ENCODE measurements at places on chromosomes 16 and 17.

DNA sequence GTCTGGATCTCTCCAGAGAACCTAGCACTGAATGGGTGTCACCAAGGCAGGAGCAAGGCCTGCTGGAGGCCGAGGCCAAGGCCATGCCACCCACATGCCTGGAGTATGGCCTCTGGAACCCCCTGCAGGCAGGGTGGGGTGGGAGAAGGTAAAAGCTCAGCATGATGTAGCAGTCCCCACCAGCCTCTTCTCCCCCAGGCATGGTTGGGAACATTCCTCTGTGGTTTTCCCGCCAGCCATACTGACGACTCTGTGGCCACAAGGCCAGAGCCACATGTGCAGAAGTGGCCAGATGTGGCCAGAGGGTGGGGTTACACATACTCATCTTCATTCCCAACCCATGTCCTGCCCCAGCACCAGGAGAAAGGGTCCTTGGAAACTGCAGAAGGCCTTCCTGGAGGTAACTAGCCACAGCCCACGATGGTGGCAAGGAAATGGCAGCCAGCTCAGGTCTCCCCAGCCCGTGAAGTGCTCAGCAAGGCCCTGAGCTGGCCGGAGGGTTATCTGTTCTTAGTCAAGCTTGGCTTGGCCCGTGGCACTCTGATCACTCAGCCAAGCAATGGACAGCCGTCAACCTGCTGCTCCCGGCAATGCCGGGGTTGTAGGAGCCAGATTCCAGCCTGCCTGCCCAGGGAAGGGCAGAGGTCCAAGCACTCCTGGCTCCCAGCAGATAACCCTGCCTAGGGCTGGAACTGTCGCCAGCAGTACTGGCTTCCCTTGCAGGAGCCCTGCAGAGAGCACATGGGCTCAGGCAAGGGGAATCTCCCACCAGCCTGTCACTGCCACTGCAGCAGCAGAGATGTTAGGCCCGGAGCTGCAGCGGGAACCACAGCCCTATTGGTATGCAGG, 26.1 kb downstream of the HDAC5 start:
- DNase-seq, result no peak

- DNase-seq, result no peak
Measured at GRCh38 chr17:73723317-73723716, 79.1 kb upstream of the SDK2 start.

- no peak for DNase-seq
Measured at GRCh38 chr17:6708357-6708961, 4.7 kb downstream of the SLC13A5 start.

DNA sequence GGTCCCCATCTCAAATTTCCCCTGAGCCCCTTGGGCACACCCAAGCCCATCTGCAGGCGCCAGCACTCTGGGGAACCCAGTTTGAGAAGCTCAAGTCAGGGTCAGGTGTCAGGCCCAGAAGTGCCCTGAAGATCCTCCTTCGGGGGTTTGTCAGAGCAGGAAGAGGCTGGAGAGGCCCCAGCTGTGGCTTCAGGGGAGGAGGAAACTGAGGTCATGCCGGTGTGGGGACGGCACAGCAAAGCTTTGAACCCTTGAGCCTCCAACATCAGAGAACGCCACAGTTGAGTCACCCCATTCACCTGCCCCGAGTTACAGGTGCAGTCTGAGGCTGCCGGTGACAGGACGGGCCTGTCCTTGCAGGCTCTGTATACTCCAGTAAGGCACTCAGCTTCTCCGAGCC, 140.2 kb upstream of the CIBAR2 start:
- DNase-seq, result no peak

- no peak for DNase-seq
Measured at GRCh38 chr16:353404-354290, 1.1 kb upstream of the AXIN1 start.

DNA sequence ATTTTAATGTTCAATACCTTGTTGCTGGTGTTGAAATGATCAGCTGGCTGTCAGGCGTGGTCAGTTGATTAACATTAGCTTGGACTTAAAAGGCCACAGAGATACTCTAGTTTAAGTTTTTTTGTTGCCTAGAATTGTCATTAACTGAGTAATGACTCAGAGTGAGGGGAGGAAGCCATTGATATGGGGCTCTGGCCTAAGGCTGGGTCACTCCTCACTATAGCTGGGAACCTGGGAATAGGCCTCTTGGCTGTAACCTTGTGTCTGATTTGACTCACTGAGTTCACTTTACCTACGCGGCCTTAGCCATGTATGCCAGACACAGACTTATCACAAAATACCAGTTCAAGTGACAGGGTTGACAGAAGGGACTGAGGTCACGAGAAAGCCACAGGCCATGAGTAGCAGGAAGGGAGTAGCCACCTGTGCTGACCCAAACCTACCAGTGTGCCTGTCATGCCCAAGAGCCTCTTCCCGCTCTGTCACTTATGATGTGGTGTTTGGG, 37.9 kb upstream of the ADCY7 start:
- no peak for DNase-seq

DNA sequence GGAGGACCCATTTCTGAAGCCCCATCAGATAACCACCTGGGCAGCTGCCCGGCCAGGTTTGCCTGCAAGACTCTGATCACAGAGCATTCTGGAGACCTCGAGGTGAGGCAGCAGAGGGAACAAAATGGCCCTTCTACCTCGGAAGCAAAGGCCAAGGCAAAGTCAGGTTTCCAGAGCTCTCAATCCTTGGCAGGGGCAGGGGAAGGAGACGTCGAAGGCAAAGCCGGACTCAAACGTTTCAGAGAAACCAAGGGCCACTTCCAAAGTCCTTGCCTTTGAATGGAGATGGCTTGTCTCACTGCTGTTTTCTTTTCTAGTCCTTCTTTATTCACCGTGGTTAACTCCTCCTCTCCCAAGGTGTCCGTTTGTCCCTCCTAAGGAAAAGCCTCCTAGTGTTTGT, 355.3 kb downstream of the SOX9 start:
- DNase-seq, result no peak

- DNase-seq, result no peak
Measured at GRCh38 chr16:28200661-28201060, 11.1 kb downstream of the XPO6 start.

- no peak for DNase-seq
Measured at GRCh38 chr16:2216330-2216729, 1.7 kb upstream of the PGP start.

GRCh38 chr16:24427840-24428239, 111.5 kb upstream of the RBBP6 start:
- DNase-seq, result no peak

GRCh38 chr16:10616756-10617640, 36.6 kb upstream of the EMP2 start:
- no peak for DNase-seq

DNA sequence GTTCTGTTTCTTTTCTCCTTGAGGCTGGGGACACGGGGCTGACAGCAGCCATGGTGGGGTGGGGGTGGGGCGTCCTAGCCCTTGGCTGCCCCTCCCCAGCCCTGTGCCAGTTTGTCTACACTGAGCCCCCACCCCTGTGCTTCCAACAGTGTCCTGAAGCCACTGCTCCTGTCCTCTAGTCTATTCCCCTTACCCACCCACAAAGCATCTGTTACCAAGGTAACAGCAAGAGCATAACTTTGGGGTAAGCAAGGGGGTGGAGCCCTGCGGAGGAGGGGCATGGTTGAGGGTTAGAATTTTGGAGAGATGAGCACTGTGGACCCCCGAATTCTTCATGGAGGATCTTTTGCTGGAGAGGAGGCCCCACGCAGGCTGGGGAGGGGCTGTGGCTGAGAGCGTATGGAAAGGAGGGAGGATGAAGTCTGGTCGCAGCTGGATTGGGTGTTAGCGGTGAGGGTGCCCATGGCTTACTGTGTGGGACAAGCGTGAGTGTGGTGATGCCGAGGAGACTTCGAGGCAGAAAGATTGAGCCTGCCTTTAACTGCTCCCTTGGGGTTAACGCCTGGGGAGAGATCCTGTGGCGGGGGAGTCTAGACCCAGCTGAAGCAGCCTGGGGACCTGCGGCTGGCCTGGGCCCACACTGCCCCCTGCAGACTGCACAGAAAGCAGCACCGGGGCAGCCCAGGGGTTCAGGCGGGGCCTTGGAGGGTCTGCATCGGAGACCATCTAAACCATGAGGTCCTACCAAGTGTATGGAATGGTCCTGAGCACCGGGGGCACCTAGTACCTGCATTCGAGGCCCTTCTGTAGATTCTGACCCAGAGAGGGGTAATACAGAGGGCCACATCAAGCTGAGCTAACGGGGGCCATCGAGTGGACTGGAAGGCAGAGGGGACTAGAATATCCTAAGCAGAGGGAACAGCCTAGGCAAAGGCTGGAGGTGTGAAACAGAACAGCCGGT, 6.1 kb upstream of the STAC2 start:
- DNase-seq, result peak; percentile 57

DNA sequence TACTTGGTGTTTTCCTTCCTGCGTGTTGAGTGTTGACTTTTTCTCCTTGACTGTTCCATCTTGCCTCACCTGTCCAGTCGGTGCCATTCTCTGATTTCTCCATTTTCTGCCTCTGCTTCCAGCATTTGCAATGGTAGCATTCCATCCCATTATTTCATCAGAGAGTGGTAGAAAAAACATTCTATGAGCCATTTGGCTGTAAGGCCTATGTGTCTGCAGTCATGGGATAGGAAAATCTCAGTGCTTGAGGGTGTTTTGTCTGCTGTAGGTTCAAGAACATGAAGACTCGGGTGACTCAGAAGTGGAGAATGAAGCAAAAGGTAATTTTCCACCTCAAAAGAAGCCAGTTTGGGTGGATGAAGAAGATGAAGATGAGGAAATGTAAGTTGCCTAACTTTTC, 2.7 kb downstream of the UTP18 start:
- no peak for DNase-seq

GRCh38 chr17:46877466-46877865, 26.1 kb downstream of the WNT9B start:
- DNase-seq, result no peak

GRCh38 chr17:74245145-74245831, 28.7 kb upstream of the DNAI2 start:
- DNase-seq, result no peak

DNA sequence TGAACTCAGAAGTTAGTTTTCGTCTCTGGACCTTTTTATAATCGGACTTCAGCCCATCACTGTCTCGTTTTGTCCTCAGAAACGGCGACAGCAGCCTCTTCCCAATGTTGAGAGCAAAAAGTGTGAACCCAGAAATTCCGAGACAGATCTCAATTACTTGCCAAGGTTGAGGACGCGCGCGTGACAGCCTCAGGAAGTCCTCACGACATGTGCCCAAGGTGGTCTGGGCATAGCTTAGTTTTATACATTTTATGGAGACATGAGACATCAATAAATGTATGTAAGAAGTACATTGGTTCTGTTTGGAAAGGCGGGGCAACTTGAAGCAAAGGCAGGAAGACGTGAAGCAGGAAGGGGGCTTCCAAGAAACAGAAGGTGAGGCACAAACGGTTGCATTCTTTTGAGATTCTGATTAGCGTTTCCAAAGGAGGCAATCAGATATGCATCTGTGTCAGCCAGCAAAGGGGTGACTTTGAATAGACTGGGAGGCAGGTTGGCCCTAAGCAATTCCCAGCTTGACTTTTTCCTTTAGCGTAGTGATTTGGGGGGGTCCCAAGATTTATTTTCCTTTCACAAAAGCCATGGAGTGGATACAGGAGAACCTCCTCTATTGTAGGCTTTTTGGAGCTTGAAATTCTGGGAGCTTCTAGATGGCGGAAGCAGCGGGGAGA, 583 bp upstream of the ZNF747 start:
- DNase-seq, result no peak

- no peak for DNase-seq
Measured at GRCh38 chr16:938136-938535, 32.6 kb downstream of the LMF1 start.

GRCh38 chr17:41653892-41654677, 29.7 kb upstream of the KRT17 start:
- no peak for DNase-seq

- DNase-seq, result no peak
Measured at GRCh38 chr17:48792033-48792798, 24.8 kb downstream of the TTLL6 start.

DNA sequence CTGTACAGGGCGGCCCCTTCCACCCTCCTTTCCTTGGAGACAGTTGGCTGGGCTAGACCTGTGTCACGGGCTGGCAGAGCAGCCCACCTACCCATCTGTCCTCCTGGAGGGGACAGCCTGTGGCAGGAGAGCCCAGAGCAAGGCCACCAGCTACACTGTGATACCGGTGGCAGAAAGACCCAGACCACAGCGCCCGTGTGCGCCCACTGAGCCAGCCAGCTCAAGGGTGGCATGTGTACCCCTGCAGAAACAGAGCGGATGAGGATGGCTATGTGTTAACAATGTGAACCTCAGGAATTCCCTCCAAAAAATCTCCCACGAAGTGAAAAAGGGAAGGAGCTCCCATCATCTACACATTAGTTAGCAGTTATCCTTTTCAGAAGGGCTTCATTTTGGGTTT, 7.1 kb downstream of the HBQ1 start:
- DNase-seq, result no peak

DNA sequence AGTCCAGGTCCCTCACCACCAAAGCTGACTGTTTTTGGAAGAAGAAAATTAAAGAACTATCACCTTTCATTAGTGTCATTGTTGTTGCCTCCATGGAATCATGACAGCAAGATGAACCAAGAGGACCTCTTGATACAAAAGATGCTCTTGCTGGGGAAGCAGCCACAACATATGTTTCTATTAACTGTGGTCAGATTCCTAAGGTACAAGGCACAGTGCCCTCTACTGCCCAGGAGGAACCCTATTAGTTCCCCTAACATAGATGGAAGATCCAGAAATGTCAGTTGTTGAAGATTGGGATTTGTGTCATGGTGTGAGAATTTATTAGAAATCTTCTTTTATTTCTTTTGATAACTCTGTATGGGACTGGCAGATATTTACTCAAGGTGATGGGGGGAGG, 188.2 kb upstream of the ANKFN1 start:
- no peak for DNase-seq

GRCh38 chr17:30021708-30022317, 80.4 kb downstream of the EFCAB5 start:
- no peak for DNase-seq

- no peak for DNase-seq
Measured at GRCh38 chr17:4785311-4786105, 656 bp downstream of the VMO1 start.

DNA sequence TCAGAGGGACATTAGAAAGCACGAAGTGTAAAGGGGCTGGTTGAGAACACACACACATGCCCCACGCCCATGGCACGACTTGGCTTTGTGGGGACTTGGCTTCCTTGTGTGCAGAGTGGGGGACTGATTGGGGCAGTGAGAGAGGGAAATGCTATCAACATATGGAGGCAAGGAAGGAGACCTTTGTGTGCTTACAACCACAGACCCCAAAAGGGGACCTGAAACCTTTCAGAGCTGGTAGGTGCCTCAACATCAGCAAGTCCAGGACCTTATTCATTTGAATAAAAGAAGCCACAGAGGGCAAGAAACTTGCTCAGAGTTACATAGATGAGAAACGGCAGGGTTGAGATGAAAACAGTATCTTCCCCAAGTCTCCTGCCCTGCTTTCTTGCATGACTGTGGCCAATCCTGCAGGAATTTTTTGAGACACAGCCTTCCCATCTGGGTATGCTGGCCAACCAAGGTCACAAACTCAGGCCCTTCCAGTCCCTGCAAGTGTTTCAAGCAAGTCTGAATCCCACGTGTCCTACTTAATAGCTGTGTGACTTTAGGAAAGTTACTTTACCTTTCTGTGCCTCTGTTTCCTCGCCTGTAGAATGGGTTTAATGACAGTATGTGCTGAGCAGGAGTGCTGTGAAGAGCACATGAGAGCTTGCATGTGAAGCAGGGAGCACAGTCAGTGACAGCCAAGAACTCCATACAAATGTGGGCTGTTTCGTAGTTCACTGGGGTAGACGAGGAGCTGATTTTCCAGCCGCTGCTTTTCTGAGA, 26.2 kb downstream of the C16orf78 start:
- no peak for DNase-seq

- no peak for DNase-seq
Measured at GRCh38 chr17:6706499-6706898, 6.7 kb downstream of the SLC13A5 start.

All from stimulated activated CD4-positive, alpha-beta T cell treated with anti-CD3 and anti-CD28 coated beads, Interleukin-1b, Interleukin-23, amount 100 ng/mL, for 48 hours (primary cell).